Psoas muscle (tissue), 8 donors: ENCODE measurements at places on chromosomes 13 and 19. TPM values are rescaled to one million over a fixed set of nuclear protein-coding genes. Genes with fewer than 3 reads are reported as not detected.

DNA sequence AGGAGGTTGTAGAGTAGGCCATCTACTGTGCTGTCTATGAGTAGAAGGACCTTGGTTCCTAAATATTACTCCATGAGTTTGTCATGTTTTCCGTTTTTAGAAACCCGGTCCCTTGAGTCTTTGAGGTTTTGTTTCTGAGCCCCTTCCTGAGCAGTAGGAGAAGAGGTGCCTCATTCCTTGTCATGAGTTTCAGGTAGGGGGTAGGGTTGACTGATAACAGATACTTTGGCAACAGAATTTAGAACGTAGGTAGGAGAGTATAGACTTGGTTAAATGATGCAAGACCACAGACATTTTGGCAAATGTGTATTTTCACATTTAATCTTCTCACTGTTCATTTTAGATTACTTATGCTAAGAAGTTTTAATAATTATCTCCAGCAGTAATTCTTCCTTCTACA is 24.6 kb downstream of the LMO7 start:
- no peak for DNase-seq

DNA sequence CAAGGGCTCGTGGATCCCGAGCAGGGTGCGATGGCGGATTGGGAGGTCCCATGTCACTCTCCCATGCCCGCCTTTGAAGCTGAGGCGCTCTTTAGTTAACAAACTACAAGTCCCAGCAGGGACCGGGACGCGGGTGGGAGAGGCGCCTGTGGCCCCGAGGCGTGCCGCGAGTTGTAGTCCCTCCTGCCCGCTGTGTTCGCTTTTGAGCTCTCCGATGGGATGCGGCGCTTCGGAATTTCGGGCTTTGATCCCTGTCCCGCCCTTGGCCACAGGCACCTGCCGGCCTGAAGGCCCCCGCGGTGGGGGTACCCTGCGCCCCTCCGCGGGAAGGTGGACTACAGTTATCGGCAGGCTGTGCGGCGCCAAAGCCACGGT is 11.0 kb downstream of the CYTH2 start:
- peak; percentile 69 for DNase-seq

GRCh38 chr19:14114854-14115253 is 2.7 kb downstream of the PRKACA start:
- DNase-seq: peak; percentile 71

GRIK5 gene
- 0.88 TPM for total RNA-seq

ZNF841 gene
- total RNA-seq: 3.1 TPM
